Dermis microvascular lymphatic vessel endothelial cell (primary cell): ENCODE measurements at places on chromosomes 4 and X. TPM values are rescaled to one million over a fixed set of nuclear protein-coding genes. Genes with fewer than 3 reads are reported as not detected.

Gene AFF2
- total RNA-seq: 0.25 and 0.26 TPM in 2 replicates

Gene FAT4
- 37.1 and 47.4 TPM in 2 replicates for total RNA-seq

- no peak for DNase-seq
These were observed 37.4 kb downstream of the PPP3CA start for GRCh38 chr4:101309925-101310324.

GRCh38 chrX:106468433-106468832, 143.3 kb upstream of the RADX start:
- DNase-seq: no peak

- no peak for DNase-seq
These were observed 7.1 kb downstream of the RASL11B start for GRCh38 chr4:52869196-52869595.

DNA sequence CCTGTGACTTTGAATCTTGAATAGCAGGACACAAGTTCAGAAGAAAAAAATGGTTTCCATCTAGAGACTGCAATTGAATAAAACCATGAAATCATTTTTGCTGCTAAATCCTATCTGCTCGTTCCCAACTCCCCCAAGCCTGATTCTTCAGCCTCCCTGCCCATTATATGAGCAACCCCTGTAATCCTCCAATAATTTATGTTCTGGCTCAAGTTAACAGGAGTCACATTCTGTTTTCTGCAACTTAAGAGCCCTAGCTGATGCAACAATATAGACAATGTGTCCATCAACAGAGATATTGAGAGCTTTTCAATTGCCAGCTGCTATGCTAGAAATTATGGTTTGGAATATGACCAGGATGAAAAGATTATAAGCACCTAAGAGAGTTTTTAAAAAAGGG, 84.1 kb downstream of the LDB2 start:
- DNase-seq: no peak

DNA sequence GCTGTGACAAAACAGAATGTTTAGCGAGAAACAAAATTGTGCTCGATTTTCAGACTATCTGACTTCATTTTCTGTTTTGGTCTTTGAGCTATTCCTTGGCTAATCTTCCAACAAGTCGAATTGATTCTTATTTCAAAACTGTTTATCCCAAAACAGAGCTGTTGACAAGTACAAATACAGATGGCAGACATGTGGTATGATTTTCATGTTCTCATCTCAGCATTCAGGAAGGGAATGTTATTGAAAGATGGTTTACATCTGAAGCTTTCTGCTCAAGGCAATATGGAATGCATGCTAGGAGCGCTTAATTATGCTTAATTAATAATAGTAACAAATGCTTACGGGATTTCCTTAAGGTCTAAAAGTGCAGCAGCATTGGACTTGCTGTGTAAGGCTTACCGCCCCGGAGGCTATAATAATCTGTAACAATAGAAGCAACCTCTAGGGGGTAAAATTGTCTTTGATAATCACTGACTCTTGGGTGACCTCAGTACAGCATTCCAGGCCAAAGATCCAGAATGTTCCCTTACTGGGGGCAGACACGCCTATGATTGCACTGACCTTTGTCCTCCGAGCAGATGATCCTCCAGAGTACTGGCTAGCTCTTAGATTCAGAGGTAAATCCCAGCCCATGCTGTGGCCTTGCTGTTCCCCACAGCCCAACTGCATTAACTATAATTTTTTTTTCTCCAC, 16.4 kb downstream of the LSM6 start:
- DNase-seq: no peak

DNA sequence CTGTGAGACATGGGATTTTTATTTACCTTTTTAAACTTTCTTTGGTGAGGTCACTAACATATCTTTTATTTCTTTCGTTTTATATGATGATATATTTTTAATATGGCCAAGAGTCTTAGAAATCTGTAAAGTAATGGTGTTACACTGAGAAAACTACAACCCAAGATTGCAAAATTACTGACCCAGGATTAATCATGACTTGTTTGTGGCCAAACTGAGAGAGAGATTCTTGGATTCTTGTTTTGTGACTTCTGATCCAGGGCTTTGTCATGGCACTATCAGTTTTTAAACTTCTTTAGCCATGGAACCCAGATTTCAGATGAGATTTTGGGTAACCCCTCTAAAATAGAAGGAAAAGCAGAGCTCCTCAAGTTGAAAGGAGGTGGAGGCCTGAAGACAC, 42.0 kb downstream of the SGMS2 start:
- DNase-seq: no peak

- no peak for DNase-seq
These were observed 8.0 kb downstream of the OFD1 start for GRCh38 chrX:13742397-13743176.

- DNase-seq: no peak
These were observed 3.1 kb downstream of the SYAP1 start for GRCh38 chrX:16722481-16722880.

Gene APEX2
- 6.2 and 8.2 TPM in 2 replicates for total RNA-seq

- no peak for DNase-seq
These were observed 46.0 kb upstream of the MAN2B2 start for GRCh38 chr4:6529021-6529420.

DNA sequence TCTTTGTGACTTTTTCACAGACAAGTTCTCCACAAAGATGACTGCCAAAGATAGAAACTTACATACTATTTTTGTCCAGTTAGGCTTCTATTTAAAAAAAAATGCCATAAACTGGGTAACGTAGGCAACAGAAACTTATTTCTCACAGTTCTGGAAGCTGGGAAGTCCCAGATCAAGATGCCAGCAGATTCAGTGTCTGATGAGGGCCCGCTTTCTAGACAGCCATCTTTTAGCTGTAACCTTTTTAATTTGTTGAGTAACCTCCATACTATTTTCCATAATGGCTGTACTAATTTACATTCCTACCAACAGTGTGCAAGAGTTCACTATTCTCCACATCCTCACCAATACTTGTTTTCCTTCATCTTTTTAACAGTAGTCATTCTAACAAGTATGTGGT, 55.5 kb downstream of the ARHGEF38 start:
- DNase-seq: no peak

Gene SPANXC
- not detected in 2 replicates for total RNA-seq

Gene PIN4
- total RNA-seq: 10.1 and 11.0 TPM in 2 replicates

Gene GPC3
- not detected in 2 replicates for total RNA-seq

- no peak for DNase-seq
These were observed 80.4 kb downstream of the HS6ST2 start for GRCh38 chrX:132877954-132878536.

GRCh38 chr4:120266602-120267001, 200.0 kb upstream of the MAD2L1 start:
- no peak for DNase-seq

Gene HSFX2
- 0.25 and 0.26 TPM in 2 replicates for total RNA-seq

Gene RAB9B
- total RNA-seq: 0.39 and 1.0 TPM in 2 replicates
